ENCODE measurements at places on chromosomes 6 and 20.

GRCh38 chr6:42510795-42511194 lies 53.0 kb upstream of the UBR2 start:
- no peak for DNase-seq

DNA sequence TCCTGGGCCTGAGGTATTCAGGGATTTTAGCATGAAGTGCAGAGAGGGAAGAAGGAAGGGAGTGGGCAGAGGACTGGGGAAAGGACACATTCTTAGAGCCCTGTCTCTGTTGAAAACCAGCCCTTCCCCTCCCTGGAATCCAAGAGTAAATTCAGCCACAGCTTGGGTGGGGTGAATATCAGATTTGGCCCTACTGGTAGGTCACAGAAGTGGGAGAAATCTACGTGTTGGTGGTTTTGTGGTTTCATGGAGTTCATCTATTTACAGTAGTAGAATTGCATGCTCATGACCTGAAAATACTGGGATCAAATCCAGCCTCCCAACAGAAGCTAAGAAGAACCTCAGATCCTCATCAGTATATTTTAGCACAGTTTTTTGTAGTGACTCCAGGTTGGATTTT lies 404.4 kb downstream of the BMP2 start:
- no peak for DNase-seq

GRCh38 chr6:163579111-163579879 lies 164.8 kb downstream of the QKI start:
- no peak for DNase-seq

DNA sequence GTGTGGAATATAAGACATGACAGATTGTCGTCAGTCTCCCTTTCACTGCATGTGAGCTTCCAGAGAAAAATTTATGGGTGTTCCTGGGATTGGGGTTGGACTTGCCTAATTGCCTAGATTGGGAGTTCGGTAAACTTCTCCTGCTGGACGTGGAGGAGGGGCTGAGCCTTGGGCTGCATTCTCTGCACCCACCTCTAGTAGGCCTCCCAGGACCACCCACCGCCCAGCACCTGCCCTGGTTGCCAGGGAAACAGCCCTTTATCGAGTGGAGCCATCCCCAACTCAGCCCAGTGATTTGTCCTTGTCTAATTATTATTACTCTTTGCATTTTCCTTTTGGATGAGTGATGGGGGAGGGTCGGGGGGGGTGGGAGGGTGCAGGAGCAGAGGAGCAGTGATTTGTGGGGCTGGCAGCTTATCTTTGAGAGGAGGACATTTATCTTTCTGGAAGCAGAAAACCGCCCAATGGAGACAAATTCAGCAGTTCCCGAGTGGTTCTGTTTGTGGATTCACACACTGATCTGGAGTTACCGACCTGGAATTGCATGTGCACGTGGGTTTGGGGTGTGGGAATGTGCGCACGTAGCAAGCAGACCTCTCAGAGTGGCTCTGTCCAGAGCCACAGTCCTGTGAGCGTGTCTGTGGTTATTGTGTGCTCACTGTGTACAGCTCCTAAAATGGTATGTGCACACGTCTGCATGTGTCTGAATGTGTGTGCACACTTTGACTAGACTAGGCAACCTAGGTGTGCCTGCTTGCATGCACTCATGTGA lies 104.5 kb downstream of the DHX35 start:
- DNase-seq, result no peak

DNA sequence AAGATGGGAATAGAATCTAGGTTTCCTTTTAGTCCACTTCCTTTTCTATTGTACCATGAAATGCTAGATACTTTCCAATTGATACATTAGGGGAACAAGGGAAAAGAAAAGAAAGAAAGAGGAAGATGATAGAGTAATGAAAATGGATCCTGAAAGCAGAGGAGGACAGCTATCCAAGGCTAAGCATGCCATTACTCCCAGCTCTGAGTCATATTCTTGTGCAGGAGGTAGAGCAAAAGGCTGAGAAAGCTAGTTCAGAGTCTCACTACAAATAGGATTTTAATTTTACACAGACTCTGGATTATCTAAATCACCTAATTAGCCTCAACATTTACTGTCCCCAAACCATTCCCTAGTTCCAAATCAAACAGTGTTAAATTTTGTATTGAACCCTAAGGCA lies 23.6 kb downstream of the RWDD2A start:
- DNase-seq, result no peak

DNA sequence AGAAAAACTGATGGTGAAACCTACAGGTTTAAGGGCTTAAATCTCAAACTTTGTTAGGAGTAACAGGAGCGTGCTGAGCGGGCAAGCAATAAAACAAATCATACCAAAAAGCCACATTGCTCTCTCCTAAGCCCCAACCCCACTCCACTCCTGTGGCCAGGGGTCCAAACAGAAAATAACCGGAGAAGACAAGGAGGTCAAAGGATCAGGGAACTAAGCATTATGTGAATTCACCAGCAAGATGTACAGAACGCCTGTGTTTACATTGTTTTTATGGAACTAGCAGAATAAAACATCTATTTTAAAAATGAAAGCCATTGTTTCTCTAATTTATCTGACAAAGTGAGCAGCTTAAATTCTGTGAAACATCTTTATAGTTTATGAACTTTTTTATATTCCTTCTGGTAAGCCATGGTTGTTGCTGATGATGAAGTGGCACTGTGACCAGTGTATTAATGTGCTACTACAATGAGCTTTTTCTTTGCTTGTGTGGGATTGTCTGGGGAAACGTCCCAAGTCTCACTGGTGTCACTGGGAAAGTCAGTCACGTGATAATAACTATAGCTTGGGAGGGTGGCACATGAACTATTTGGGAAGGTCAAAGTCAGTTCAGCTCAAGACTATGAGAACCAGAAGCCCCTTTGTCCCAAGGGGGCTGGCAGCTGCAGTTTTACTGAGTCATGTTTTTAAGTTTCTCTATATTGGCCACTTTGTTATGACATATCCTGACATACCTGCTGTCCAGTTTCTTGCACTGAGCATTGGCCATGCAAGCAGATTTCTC lies 9.8 kb downstream of the FAM210B start:
- DNase-seq, result no peak

- no peak for DNase-seq
Observed at GRCh38 chr20:60976913-60977312, 275.1 kb upstream of the CDH4 start.

GRCh38 chr6:75397656-75398465 lies 95.7 kb downstream of the FILIP1 start:
- DNase-seq, result no peak

DNA sequence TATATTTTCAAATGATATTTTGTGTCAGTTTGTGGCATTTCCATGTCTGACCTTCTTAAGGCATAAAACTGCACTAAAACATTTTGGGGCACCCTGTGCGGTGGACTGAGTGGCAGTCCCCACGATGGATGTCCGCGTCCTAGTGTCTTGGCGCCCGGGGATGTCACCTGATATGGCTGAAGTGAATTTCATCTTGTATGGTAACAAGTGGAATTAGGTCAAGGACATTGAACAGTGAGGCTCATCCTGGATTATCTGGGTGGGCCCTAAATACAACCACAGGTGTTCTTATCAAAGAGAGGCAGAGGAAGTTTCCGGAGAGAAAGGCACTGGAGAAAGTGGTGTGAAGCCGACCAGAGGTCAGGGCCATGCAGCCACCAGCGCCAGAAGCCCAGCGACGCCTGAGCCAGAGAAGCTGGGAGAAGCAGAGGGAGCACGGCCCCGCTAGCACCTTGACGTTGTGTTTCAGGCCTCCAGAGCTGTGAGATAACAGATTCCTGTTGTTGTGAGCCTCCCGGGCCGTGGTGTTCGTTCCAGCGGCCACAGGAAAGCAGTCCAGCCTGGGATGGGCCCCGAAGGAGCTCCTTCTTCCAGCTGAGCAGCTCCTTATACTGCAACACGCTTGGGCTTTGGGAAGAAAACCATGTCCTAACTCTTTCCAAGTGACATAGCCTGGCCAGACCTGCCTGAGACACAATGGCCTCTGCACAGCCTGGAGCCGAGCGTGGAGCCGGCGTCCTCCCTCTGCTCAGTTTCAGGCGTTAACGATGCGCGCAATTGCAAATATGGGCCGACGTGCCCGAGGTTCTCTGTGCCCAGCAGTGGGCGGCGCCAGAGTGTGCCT lies 22.5 kb downstream of the THBS2 start:
- no peak for DNase-seq

GRCh38 chr6:33912195-33912594 lies 108.4 kb upstream of the MLN start:
- no peak for DNase-seq

DNA sequence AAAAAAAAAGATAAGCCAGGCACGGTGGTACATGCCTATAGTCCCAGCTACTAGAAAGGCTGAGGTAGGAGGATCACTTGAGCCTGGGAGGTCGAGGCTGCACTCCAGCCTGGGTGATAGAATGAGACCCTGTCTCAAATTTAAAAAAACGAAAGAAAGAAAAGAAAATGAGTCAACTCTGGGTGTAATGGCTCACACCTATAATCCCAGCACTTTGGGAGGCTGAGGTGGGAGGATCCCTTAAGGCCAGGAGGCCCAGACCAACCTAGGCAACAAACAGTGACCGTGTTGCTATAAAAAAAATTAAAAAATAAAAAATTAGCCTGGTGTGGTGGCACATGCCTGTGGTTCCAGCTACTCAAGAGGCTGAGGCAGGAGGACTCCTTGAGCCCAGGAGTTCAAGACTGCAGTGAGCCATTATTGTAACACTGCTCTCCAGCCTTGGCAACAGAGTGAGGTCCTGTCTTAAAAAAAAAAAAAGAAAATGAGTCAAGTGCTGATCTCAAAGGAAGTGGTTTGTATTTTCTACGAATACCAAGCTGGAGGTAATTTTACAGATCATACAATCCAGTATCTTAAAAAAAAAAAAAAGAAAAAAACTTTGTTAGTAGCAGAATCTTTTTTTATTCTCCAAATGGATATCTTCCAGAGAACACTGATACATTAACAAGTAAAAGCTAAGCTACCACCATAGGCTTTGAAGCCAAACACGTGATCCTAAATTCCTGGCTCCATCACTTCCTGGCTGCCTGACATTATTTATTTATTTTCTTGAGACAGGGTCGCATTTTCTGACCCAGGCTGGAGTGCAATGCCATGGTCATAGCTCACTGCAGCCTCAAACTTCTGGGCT lies 5.7 kb downstream of the COMMD7 start:
- DNase-seq, result no peak

- DNase-seq, result no peak
Observed at GRCh38 chr20:10666221-10667076, 7.3 kb downstream of the JAG1 start.

DNA sequence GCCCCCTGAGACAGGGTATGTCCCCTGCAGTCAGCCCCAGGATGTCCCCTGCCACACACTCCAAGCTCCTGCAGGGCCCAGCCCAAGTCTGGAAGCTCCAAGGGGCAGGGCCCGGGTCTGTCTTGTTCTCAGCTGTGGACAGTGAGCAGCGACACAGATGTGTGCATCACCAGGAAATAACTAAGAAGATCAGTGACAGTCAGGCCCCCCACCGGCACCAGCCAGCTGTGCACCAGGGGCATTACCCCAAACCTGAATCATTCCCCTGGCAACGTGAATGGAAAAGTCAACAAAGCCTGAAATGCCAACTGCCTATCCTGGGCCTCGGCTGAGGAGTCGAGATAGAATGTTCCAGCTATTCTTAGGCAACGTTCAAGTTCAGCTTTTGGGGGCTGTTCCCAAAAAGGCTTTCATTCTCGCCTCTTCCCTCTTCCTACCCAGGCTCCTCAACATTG lies 105.0 kb downstream of the PREX1 start:
- DNase-seq, result no peak

DNA sequence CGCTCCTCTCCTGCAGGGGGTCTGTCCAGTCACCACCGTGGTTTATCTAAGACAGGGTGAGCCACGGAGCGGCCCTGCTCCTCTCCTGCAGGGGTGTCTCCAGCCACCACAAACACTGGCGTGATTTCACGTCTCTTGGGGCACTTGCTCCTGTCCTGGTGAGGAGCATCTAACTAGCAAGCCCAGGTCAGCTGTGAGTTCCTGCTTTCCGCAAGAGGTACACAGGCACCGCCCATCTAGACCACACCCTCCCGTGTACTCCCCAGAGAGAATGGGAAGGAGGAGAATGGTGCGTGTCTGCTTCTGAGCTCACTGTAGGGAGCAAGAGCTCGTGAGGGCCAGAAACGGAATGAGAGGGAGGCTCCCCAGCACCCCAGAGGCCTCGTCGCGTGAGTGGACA lies 40.7 kb downstream of the DACT2 start:
- DNase-seq, result no peak

DNA sequence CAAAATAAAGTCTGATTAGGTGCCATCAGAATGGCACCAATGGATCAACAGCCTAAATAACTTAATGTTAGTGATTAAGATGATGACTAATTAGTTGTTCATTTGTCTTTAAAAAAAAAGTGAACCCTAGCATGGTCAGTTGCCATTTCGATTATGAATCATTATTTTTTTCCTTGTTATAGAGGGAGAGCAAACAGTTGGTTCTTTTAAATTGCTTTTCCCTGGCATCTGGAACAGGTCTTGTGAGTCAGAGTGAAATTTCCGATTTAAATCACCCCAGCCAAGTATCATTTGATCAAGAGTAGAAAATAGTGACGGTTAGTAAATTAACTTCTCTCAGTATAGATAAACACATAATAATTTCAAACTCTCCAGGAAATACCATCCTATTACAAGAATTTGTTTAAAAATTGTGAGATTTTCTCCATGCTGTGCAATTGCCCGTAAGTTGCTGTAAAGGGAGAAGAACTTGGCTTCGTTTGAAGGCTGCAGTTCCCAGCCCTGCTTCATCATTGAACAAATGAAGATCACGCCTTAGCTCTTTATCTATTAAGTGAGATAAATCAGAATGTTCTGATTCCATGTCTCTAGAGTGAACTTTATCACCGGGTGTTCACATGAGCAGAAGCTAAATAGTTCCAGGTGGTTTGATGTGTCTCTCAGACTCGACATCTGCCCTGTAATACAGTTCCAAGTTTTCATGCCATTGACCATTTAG lies 741.3 kb downstream of the DOK5 start:
- no peak for DNase-seq

DNA sequence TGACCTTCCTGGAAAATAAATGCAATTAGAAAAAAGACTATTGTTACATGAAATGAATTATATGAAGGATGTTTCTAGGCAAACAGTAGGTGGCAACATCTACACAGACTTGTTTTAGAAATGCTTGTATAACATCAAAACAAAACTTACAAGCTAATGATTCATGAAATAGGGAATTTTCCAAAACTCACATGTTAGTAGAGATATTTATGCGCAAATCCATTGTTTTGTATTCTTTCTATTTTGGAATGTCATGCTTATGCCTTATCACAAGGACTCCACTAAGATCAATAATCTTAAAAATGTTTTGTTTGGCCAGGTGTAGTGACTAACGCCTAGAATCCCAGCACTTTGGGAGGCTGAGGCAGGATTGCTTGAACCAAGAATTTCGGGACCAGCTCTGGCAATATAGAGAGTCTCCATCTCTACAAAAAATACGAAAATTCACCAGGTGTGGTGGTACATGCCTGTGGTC lies 32.3 kb upstream of the LGSN start:
- no peak for DNase-seq

- no peak for DNase-seq
Observed at GRCh38 chr6:148846778-148847761, 100.2 kb downstream of the UST start.

DNA sequence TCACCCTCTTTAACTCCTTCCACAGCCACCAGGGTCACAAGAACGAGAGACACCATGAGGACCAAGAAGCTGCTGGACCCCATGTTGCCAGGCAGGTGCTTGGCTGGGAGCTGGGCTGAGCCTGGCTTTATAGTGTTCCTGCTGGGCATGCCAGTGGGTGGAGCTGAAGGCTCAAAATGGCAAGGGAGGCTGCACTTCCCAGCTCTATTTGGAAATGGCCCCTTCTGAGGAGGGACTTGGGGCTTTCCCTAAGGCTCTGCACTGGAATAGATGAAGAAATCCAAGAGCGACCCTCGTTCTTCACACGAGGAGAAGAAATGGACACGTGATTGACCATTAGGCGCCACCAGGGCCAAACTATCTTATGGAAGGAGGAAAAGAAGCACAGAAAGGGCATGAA lies at the start of gene WFDC12:
WFDC12 (minus strand) TSS at position 101 of the 400 bp plus-strand sequence; CDS start at position 83, 18 bp downstream.
- DNase-seq, result no peak

Measured in esophagus squamous epithelium (tissue), 5 donors.